Stimulated activated CD4-positive, alpha-beta T cell treated with anti-CD3 and anti-CD28 coated beads, Interleukin-15, amount 100 ng/mL, for 48 hours (primary cell): ENCODE measurements at places on chromosomes 1 and 21.

DNA sequence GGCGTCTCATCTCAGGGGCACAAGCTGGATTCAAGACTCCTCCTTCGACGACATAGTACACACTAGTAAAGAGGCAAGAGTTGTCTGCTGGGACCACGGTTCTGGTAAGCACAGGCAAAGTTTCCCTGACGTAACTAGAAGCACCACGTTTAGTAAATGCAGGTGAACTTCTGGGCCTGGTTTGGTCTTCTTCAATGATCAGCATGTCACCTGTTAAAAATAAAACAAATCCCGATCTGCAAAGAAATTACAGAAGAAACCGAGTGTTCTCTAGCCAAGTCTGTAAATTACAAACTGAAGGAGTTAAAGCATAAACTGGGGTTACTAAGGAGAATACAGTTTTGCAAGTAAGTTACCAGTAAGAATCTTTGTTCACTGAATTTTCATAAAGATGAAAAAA is 1.5 kb downstream of the YOD1 start:
- DNase-seq = no peak

- no peak for DNase-seq
These were observed 935 bp upstream of the COG2 start for GRCh38 chr1:230641346-230641745.

DNA sequence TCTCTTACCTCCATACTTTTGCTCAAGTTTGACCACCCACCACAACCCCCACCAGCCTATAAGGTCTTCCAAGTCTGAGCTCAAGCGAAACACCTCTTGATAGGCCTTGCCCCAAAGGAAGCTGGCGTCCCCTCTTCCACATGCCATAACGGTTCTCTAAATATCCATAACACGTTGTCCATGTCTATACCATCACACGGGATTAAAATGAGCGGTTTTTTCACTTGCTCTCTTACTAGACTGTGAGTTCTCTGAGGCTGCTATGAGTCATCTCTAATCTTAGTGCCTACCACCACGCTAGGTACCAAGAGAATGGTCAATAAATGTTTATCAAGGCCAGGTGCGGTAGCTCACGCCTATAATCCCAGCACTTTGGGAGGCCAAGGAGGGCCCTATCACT is 41.0 kb downstream of the WASF2 start:
- no peak for DNase-seq

DNA sequence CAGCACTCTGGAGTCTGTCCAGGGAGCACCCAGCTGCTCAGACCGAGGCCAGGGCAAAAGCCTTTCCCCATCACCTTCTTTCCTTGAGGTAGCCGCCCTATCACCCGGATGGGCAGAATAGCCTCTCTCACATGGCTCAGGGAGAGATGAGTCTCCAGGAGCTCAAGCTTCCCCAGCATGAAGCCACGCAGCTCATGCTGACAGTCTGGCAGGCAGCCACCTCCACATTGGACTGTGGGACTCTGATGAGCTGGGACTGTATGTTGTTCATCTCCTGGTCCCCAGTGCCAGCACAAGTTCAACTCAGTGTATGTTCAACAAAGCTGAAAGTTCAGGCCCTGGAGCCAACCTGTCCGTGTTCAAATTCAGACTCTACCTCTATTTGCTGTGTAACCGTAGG is 75.2 kb upstream of the ZC3H12A start:
- DNase-seq = no peak

- no peak for DNase-seq
These were observed 5.7 kb downstream of the TAL1 start for GRCh38 chr1:47226121-47226838.

GRCh38 chr1:230759369-230760065 is 12.3 kb downstream of the CAPN9 start:
- no peak for DNase-seq

DNA sequence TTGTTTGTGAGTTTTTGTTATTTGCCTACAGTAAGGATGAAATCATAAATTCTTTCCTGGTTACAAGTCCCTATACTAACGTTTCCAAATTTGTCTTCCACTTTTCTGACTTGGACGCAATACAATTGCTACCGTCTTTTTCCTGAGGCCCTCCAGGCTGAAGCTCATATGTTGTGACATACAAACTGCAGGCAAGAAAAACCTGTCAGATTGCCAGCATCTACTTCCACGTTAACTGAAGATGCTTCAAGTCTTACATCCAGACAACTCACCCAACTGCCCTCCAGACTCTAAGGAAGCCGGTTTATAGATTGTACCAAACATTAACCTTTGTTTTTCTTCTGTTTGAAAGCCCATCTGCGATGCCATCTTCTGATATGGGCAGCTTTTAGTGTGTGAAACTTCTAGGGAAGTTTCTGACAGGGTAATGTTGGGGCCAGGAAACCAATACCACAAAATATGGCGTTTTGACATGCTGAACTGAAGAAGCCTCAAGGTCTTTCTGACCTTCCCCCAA is 21.4 kb upstream of the RNF11 start:
- DNase-seq = no peak

GRCh38 chr1:175207971-175208370 is 15.4 kb upstream of the KIAA0040 start:
- no peak for DNase-seq

DNA sequence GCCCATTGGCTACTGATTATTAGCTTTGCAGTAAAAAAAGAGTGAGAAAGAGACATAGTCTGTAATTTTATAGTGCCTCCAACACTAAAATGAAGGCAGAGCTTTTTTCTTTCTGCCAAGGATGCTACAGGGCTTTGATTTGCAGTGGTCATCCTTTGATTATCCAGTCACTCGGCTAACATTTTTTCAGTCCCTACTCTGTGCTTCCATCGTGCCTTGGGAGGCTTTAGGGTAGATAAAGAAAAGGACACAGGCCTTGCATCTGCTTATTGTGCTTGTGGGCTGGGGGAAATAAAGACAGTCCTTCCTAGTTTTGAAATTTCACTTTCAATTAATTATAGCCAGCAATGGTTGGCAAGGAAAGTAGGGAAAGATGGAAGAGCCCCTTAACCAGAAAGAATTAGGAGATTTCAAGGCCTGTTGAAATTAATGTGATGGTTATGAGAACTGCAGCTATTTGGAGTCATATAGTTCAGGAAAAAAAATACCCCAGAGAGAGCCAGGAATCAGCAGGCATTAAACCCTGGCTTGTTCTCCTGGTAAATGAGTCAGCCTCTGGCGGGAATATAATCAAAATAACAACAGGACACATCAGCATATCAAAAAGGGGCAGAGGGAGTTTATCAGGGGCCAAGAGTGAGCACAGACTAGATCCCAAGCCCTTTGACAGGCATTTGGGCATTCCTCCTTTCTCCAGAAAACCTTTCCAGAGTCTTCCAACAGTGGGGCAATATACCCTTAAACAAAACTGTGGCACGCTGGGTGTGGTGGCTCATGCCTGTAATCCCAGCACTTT is 27.4 kb downstream of the CACHD1 start:
- DNase-seq = no peak

- no peak for DNase-seq
These were observed 217.9 kb upstream of the NRIP1 start for GRCh38 chr21:15282665-15283064.

DNA sequence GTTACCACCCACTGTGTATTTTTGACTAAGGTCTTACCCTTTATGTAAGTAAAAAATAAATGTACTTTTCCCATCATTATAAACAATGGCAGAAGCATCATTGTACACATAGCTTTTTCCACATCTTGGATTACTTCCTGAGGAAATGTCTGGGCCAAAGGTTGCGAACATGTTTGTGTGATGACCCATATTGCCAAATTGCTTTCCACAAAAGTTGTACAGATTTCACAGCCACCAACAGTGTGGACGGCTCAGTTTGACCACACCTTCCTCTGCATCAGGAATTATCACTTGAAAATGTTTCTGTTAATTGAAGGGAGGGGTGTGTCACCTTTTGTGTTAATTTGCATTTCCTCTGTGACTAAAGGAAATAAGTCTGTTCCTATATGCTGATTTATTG is 25.7 kb downstream of the AKNAD1 start:
- no peak for DNase-seq

DNA sequence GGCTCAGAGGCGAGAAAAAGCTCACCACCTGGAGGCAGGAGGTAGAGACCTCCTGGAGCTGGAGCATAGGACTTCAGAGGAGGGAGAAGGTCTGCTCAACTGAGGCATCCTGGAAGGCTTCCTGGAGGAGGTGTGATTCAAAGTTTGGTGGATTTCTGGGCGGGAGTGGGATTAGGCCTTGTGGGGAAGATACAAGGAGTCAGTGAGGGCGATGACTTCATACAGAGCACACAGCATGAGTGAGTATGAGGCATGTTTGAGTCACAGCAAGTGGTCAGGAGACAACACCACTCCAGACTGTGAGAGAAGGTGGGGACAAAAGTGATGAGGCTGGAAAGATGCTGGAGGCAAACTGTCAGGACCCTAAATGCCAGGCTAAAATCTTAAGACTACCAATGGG is 77.6 kb downstream of the MATN1 start:
- no peak for DNase-seq

DNA sequence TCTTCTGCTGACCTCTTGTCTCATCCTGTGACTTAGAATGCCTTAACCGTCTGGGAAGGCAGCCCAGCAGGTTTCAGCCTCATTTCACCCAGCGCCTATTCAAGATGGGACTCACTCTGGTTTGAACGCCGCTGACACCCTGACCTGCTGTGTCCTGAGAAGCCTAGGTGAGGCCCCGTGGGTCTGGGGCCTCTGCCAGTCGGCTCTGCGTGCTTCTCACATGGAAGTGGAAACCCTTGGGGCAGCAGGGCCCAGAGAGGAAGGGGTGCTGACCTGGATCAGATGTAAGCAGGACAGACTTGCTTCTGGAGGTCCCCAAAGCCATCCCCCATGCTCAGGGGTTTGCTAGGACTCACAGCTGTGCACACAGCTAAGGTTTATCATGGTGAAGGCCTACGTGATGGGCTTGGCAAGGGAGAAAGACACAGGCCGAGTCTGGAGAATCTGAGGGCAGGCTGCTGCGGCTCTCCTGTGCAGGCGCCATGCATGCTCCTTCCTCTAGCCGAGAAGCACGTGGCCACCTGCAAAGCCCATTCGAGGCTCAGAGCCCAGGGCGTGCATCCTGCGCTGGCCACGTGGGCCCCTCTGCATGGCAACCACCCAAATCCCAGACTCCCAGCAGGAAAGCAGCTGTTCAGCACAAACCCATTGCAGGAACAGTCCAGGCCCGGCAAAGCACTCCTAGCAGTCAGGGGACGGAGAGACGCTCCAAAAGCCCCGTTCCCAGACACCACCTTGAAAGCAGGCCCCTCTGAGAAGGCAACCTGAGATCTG is 3.8 kb downstream of the TRPM2 start:
- DNase-seq = no peak

- no peak for DNase-seq
These were observed 90.0 kb upstream of the CAMK1G start for GRCh38 chr1:209493559-209493958.

DNA sequence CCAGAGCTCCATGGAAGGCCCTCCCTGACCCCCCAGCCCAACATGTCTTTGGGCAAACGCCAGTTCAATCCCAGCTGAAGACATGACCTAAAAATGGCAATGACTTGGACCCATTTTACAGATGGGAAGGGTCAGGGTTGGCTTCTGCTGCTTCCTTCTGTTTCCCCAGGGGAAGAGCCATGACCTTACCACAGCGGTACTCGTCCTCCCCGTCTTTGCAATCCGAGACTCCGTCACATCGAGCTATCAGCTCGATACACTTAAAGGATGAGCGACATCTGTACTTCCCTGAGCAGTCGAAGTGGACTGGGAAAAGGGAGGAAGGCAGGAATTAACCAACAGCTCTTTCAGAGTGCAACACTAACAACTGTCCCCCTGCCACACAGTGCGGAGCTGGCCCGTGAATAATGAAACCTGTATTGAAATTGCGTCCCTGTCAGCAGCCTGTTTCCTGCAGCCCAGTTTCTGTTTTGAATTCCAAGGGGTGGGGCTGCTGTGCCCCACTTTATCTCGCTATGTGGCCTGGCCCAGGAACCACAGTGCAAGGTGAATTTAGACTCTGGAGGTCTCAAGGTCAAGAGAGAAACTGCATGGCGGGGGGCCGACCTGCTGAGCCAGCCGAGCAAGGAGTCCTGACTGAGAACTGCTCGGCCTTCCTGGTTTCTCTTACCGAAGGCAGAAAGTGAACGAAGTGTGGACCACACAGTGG is 7.0 kb downstream of the TMPRSS3 start:
- DNase-seq = no peak

DNA sequence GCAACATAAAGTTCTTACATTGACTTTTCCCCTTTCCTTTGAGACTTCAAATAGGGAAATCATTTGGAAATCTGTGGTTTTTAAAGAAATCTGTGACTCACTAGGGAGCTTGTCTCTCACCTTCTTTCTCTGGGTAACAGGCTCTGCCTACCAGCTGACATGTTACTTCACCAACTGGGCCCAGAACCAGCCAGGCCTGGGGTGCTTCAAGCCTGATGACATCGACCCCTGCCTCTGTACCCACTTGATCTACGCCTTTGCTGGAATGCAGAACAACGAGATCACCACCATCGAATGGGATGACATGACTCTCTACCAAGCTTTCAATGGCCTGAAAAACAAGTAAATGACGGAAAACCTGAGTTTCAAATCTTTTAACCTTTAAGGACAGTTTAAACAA is 9.2 kb upstream of the CHIA start:
- DNase-seq = no peak

GRCh38 chr1:5949085-5949760 is 43.0 kb downstream of the NPHP4 start:
- DNase-seq = no peak

DNA sequence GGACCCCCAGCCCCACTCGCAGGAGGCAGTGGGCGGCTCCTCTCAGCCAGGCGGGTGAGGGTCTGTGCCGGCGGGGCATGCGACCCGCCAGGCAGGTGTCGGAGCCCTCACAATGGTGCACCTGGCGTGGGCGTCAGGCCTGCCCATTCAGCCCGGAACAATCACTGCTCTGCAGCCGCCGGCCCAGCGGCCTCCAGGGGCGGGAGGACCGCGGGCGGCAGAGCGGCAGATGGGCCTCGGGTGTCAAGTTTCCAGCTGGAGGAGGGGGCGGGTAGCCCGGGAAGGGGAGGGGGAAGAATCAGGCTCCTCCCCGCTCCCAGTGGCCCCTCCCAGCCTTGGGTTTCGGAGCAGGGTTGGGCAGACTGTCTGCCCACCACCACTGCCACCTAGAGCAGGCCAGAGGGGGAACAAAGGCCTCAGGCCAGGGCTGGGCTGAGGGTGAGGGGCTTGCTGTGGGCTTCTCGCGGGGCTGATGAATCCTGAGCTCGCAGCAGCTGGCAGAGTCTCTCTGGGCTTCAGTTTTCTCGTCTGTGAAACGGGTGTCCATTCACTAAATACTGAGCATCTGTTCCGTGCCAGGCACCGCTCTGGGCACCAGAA is 39.5 kb upstream of the CASZ1 start:
- DNase-seq = no peak

GRCh38 chr1:165883056-165883455 is 55.6 kb downstream of the UCK2 start:
- no peak for DNase-seq
